H1 (cell line): ENCODE measurements at places on chromosomes 5 and 9. TPM values are rescaled to one million over a fixed set of nuclear protein-coding genes. Genes with fewer than 3 reads are reported as not detected.

Gene BARX1
- total RNA-seq: 2.1 and 2.6 TPM in 2 replicates

Gene SH3TC2
- total RNA-seq: 0.77 and 0.80 TPM in 2 replicates

Gene WNK2
- total RNA-seq: 87.2 and 89.2 TPM in 2 replicates

Gene NUTM2G
- 0.25 TPM in 1 of 2 replicates, not detected in the other for total RNA-seq

Gene CRAT
- 7.2 and 8.2 TPM in 2 replicates for total RNA-seq

Gene TAF1L
- total RNA-seq: not detected in 2 replicates

Gene SLC34A1
- total RNA-seq: not detected in 2 replicates
